ENCODE measurements at places on chromosomes 16 and 17.

GRCh38 chr17:47982091-47982617 is 11.2 kb downstream of the CDK5RAP3 start:
- no peak for DNase-seq

DNA sequence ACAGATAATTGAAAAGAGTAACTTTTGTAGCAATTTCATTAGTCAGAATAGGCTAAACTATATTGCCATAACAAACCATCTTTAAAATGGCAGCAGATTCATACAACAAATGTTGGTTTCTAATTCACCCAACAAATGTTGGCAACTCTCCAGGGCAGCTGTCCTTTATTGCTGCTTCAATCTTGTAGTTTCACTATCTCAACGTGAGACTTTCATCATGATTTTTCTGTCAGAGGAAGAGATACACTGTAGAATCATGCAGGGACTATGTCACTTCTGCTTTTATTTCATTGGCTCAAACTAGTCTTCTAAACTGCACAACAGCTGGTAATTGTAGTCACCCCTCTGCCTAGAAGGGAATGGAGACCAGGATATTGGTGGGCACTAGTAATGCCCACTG is 174.2 kb downstream of the TANC2 start:
- DNase-seq, result no peak

DNA sequence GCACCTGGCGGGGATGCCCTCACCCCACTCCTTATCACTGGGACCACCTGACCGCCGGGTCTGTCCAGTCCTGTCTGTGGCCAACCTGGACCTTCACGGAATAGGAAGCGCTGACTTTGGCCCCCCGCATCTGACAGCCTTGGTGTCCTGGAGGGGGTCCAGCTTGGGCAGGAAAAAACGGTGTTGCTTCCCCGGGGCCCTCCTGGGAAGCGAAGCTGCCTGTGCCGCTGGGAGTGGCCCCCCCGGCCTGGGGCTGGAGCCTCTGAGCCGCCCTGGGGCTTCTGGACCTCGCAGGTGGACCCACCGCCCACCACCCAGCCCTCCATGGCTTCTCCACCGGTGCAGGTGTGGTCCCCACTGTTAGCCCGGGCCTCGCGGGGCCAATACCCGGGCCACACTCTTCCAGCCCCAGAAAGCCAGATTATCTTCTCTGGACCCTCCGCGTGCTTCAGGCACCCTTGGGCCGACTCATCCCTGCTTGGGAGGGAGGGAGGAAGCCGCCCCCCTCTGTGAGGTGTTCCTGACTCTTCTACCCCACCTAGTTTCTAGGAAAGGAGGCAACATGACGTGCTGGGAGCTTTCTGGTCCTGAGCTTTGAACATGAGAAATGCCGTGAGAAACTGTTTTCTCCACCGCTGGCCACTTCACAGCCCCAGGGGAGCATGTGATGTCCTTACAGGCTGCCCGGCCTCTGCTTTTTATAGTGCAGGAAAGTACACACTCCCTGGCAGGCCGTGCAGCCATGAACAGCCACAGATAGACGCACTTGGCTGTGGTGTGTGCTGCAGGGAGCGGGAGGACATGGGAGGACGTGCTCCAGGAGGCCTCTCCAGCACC is 1.1 kb downstream of the C1QTNF1 start:
- DNase-seq, result no peak

DNA sequence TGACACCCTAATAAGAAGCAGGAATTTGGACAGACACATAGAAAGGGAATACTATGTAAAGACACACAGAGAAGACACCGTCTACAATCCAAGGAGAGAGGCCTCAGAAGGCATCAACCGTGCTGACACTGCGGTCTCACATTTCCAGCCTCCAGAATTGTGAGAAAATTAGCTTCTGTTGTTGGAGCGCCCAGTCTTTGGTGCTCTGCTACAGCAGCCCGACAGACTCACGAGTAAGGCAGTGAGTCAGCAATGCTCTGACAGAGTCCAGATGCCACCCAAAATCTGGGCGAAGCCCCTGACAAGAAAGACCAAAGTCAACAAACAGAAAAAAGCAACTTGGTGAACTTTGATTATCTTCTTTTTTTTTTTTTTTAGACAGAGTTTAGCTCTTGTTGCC is 32.5 kb upstream of the RAI1 start:
- no peak for DNase-seq

- DNase-seq, result no peak
Measured at GRCh38 chr17:73541561-73541981, 102.7 kb downstream of the SDK2 start.

- DNase-seq, result no peak
Measured at GRCh38 chr16:11149011-11149616, 106.9 kb downstream of the SOCS1 start.

All from NCI-H1436 treated with DMSO at 0.1 percent for 48 hours (cell line).